ENCODE measurements at places on chromosomes 2 and 18.
A peak's percentile ranks its signal among the peaks of the same experiment; 100 is the strongest.

DNA sequence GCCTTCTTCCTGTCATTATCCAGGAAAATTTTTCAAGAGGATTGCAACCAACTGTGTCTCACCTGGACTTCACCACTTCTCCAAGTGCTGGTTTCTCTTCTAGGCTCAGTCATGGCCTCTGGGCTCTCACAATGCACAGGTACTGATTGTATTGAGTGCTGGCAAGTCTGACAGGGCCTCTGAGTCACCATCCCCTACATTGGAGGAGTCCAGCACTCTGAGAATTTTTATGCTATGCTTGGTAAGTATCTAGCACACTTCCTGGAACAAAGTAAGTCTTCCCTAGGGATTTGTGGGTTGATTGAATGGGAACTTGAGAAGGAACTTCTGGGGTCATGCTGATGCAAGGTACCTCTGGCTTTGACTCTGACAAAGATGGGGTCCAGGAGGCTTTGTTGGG is 147.2 kb upstream of the CELF4 start:
- no peak for DNase-seq

GRCh38 chr18:49890041-49890440 is 76.7 kb upstream of the ACAA2 start:
- DNase-seq, result no peak

- DNase-seq, result peak; percentile 90
Measured at GRCh38 chr2:73418343-73418742, 32.7 kb downstream of the ALMS1 start.

DNA sequence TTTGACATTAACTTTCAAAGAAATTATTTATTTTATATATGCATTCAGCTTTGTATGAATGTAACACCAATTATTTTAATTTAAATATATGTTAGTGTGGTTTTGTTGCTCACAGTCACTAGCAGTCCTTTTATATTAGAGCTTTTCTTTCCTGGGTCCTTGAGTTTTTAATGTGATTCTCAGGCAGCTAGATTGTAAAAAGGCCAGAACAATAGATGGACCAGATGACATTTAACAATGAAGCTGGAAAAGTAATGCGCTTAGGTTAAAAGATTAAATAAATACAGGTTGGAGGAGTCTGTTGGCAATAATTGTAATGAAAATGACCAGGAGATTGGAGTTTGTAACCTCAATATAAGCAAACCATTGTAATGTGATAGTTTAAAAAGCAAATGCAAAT is 171.1 kb downstream of the FTCDNL1 start:
- no peak for DNase-seq

DNA sequence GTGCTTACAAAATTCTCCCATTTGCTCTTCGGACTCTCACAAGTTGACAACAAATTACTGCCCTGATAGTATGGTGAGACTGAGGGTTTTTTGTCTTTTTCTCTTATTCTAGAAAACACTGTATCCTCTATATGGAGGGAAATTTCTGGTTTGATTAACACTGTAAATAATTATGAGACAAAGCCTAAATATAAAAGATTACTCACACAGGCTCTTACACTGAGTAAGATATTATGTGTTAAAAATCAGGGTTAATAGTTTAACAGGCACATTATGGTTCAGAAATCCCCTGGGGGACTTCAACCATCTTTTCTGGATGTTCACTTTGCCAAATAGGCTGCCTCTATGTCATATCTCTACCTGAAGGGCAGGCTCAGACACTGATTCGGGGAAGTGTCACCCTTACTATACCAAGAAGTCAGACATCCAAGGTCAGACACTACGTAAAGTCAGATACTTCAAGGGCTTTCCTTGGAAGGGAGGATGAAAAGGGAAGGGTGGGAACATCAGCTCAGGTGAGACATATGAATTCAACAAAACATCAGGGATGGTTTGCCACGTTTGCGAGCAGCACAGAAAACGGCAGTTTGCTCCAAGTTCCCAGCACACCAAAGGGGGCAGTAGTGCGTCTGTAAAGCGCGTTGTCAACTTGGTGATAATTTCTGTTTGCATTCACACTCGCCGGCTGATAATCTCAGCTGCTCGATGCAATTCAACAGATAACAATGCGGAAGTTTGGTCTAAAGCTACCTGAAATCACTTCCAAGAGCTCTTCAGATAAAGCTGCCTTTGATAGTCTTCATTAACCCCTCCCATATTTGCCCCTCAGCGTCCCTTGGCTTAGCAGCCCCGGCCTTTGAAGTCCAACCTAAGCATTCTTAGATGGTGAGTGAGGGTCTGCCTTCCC is 972 bp upstream of the RASGRP3 start:
- DNase-seq, result peak; percentile 76

DNA sequence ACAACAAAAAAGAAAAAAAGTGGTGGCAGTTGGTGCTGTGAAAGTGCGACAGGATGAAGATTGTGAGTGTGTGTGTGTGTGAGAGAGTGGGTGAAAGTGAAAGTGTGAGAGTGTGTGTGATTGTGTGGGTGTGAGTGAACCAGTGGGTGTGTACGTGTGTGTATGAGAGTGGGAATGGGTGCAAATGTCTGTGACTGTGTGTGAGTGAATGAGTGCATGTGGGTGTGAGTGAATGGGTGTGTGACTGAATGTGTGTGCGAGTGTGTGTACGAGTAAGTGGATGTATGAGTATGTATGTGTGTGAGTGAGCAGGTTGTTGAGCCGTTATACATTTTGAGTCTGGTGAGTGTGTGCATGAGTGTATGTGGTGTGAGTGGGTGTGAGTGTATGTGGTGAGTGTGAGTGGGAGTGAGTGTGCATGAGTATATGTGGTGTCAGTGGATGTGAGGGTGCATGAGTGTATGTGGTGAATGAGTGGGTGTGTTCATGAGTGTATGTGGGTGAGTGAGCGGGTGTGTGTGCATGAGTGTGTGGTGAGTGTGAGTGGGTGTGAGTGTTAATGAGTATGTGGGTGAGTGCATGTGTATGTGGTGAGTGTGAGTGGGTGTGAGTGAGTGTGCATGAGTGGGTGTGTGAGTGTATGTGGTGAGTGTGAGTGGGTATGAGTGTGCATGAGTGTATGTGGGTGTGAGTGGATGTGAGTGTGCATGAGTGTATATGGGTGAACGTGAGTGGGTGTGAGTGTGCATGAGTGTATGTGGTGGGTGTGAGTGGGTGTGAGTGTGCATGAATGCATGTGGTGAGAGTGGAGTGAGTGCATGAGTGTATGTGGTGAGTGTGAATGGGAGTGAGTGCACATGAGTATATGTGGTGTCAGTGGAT is 69.3 kb upstream of the HPCAL1 start:
- DNase-seq, result no peak

GRCh38 chr18:49795612-49796552 is 17.5 kb downstream of the ACAA2 start:
- peak; percentile 26 for DNase-seq

DNA sequence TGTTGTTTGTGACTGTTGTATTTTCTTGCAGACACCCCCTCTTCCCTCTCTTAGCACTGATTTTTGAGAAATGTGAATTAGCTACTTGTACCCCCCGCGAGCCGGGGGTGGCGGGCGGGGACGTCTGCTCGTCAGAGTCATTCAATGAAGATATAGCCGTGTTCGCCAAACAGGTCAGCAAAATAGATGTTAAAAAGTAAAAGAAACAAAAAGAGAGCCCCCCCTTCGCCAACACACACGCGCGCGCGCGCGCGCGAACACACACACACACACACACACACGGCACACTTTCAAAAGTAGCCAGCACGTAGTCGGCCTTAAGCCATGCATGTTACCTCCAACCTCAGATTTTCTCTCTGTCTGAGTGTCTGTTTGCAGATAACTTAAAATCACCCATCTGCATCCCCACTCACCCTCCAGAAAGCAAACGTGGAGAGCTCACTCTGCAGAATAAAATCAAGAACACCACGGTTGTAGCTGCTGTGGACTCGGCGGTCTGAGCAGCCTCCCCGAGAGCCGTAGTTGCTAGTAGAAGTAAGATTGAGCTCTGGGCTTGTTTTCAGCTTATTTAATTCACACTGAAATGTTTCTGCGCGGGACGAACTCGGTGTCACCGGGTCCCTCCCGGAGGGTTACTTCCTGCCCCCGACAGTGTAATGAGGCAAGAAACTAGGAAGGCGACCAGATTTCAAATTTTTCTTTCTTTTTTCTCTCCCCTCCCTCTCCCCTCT is 5.1 kb downstream of the MEIS1 start:
- DNase-seq, result no peak

DNA sequence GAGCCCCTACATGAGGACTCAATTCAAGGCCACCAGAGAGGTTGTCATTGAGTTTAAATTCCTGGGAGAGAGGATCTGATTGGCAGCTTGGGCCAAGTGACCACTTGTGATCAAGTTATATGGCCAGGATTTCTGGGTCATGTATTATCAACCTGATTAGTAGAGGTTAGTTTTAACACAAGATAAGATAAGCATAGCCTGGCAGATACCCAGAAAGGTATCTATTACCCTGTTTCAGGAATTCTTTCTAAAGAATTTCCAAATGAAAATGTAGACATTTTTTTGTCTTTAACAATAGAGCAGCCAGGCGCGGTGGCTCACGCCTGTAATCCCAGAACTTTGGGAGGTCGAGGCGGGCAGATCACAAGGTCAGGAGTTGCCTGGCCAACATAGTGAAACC is 50.5 kb downstream of the BABAM2 start:
- no peak for DNase-seq

DNA sequence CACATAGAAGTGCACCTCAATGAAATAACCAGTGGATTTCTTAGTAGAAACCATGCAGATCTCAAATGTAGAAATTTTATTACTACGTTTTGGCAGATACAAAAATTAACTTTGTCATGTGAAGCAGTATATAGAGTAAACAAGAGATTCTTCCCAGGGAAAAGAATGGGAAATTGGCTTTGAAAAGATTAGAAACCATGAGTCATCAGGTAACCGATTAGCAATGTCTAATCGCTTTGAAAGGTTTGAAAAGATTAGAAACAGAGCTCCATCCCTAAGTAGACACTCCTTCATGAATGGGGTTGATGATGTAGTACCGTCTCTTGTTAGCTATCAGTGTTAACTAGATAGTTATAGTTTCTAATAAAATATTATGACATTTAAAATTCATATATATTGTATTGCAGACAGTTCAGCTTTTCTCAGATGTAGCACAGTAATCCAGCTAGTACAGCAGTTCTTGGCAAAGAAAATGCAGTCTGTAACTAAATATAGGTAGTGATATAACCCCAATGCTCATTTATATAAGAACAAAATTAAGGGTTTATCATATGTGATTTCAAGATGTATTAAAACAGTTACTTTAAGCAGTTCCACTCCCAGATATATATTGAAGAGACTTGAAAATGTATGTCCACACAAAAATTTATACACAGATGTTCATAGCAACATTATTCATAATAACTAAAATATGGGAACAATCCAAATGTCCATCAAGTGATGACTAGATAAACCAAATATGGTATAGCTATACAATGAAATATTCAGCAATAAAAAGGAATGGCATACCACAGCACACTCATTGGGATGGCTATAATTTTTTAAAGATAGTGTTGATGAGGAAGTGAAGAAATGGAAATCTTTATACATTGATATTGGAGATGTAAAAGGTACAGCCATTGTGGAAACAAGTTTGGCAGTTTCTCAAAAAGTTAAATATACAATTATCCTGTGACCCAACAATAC is 113.9 kb downstream of the PTPN4 start:
- DNase-seq, result peak; percentile 35

DNA sequence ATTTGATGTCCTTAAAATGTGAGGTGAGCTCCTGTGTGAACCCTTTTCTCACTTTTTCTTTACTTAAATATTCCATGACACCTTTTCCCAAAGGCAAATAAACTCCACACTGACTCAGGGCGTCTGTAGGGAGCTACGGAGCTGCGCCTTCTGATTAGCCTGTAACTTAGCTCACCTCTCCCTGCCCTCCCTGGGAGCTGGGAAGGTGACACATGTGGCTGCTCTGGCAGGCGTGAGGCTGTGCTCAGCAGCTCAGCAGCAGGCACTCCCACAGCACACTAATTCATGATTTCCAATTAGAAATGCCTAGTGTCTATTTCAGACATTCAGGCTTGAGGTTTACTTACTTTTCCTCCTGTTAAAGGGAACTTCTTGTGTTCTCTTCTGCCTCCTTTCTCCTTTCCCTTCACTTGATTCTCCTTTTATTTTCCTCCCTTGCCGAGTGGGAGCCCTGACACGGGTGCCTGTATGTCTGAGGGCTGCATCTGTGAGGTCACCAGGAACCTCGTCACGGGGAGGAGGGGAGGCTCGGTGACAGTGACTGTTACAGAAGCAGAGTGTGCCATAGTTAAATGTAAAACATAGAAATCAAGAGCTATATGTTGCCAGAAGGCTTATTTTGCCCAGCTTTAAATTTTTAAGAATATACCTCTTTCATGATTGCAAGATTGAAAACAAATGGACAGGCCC is 437.1 kb downstream of the DCDC2C start:
- DNase-seq, result no peak

- DNase-seq, result no peak
Measured at GRCh38 chr18:56421647-56422046, 216.7 kb downstream of the TXNL1 start.

DNA sequence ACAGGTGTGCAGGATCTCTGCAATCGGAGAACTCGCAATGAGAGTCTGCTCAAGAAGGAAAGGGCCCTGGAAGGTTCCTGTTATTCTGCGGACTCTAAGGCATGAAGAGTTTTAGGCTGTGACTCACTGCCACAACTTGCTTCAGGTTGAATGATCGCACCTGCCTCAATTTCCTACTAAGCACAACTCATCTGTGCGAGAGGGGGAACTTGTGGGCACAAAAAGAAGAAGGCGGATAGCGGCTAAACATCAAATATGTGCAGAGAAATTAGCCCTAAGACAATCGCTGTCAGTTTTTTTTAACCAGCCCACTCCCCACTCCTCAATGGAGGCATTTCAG is 14.0 kb upstream of the CREG2 start:
- peak; percentile 61 for DNase-seq

GRCh38 chr2:120736624-120737339 is 1.1 kb downstream of the GLI2 start:
- peak; percentile 92 for DNase-seq

DNA sequence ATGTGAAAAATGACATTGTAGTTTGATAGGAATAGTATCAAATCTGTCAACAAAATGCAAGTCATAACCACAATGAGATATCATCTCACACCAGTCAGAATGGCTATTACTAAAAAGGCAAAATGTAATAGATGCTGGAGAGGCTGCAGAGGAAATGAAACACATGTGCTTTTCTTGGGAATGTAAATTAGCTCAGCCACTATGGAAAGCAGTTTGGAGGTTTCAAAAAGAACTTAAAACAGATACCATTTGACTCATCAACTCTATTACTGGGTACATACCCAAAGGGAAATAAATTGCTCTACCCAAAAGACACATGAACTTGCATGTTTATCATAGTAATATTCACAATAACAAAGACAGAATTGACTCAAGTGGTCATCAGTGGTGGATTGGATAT is 572.6 kb downstream of the TRIB2 start:
- DNase-seq, result no peak

DNA sequence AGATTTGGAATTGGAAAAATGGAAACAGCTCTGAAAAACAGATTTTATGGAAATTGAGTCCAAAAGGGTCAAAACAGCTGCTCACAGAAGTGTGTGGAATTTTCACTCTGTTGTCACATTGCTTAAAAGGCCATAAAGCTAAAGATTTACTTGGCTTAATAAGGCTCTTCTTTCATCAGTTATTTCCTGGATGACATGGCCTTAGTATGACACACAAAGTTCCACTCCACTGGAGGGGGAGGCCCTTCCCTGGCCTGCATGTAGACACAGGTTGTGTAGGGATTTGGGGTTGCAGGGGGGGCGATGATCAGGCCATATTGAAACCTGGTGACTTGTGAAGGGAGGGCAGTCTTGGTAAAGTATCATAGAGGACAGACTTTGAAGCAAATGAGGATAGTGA is 34.0 kb downstream of the TMEM185B start:
- DNase-seq, result no peak

GRCh38 chr2:234550056-234550455 is 53.2 kb upstream of the ARL4C start:
- no peak for DNase-seq

All from astrocyte (in vitro differentiated cells and primary cell).